LHCN-M2 (cell line): ENCODE measurements at places on chromosomes 1 and 21. TPM values are rescaled to one million over a fixed set of nuclear protein-coding genes. Genes with fewer than 3 reads are reported as not detected.
A peak's percentile ranks its signal among the peaks of the same experiment; 100 is the strongest.

GRCh38 chr1:86648255-86648654 lies 56.1 kb upstream of the SH3GLB1 start:
- peak; percentile 86 for DNase-seq

DNA sequence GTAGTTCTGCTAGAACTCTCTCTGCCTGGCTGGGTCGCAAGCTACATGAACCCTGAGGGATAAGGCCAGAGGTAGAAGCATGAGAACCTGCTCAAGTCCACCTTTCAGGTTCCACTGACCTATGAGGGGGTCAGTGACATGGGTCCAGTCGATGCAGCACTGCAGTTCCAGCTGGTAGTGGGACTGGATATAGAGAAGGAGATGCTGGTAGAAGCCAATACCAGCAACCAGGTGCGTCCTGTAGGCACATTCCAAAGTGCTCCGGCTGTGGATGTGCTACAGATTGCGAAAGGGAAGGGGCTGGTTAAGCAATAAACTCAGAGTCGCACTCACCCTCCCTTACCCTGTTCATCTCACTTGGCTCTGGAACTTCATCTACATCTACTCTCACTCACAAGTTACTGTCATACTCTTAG lies 5.7 kb downstream of the SMG5 start:
- no peak for DNase-seq

SLC16A1 gene
- 79.1 TPM in 2 replicates for total RNA-seq

DNA sequence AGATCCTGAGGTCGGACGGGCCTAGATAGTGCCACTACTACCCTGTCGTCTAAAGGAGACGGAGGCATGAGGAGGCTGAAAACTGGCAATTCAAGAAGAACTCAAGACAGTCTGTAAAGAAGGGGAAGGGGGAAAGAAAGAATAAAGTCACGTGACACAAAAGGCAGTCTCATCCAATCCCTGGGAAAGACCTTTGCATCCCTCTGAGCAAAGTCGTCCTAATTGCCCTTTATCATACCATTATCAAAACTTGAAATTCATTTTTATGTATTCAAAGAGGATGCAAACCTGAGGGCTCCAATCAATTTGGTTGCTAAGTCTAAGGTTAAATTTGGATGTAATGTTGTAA lies 2.2 kb downstream of the DUSP10 start:
- DNase-seq, result no peak

GRCh38 chr1:151060007-151060656 lies at the start of gene MLLT11:
TSS of gene MLLT11 (plus strand) at chr1:151060397. CDS start at chr1:151067225, 6,828 bp downstream.
- DNase-seq, result peak; percentile 67

- no peak for DNase-seq
Observed at GRCh38 chr1:213423605-213424004, 372.6 kb downstream of the RPS6KC1 start.

ITLN2 gene
- total RNA-seq, result not detected in 2 replicates

DNA sequence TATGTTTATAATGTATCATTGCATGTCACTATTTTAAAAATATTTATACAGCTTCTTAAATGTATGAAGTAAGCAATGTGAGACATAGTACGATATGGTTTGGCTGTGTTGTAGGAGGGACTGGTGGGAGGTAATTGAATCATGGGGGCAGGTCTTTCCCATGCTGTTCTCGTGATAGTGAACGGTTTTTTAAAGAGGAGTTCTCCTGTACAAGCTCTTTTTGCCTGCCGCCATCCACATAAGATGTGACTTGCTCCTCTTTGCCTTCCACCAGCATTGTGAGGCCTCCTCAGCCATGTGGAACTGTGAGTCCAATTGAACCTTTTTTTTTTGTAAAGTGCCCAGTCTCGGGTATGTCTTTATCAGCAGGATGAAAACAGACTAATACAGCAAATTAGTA lies 10.3 kb downstream of the ABCD3 start:
- DNase-seq, result no peak

DNA sequence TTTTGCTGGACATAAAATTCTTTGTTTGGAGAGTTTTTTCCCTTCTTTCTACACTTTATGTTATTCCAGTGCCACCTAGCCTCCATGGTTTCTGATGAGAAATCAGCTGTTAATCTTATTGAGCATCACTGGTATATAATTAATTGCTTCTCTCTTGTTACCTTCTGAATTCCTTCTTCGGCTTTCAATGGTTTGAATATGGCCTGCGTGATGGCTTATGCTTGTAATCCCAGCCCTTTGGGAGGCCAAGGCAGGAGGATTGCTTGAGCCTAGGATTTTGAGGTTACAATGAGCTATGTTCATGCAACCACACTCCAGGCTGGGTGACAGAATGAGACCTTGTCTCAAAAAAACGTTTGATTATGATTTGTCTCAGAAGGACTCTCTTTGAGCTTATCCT lies 13.0 kb upstream of the CNIH4 start:
- DNase-seq, result peak; percentile 26

DNA sequence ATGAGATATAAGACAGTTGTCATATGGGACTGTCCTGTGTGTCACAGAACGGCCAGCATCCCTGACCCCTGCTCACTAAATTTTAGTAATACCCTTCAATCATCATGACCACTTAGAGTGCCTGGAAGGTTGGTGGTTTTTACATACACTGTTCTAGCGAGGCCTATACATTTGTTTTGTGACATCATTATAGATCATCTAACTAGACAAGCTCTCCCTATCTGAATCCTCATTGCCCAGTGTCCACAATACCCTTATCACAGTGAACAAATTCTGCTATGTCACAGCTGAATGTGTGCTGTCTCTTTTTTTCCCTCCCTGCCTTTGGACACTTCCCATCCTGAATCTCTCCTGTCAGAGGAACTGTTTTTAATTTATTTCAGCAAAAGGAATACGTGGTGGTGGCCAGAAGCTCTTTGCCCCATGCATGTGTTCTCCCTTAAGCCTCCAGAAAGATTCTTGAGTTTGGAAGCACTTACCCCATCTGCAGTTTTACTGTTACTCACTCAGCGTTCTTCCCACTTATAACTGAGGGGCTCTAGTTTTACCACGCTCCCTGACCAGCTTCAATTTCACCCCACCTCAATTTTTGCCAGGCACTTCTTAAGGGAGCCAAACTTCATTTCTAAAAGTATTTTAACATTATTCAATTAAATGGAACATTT lies 70.3 kb downstream of the OLFML2B start:
- DNase-seq, result no peak

DNA sequence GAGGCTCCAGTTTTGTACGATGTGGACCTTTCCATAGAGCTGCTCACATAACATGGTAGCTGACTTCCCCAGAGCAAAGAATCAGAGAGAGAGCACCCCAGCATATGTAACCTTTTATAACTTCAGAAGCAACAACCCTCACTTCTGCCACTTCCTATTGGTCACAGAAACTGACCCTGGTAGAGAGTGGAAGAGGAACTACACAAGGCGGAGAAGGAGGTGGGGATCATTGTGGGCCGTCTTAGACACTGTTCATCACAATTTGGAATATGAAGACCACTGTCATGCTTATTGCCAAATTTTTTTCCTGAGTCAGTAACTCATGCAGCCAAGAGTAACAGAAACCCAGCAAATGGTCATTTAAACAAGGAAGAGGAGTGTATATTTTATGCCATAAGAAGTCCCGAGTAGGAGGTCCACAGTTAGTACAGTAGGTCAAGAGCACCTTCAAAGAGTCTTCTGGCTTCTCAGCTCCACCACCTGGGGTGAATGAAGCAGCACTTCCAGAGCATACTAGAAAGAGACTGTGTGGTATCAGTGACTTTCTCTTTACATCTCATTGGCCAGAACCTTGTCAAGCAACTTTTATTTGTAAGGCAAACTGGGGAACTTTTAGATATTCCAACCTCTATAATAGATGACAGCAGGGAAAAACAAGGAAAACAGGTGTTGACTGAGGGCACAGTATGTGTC lies 71.8 kb downstream of the ODF2L start:
- no peak for DNase-seq

DNA sequence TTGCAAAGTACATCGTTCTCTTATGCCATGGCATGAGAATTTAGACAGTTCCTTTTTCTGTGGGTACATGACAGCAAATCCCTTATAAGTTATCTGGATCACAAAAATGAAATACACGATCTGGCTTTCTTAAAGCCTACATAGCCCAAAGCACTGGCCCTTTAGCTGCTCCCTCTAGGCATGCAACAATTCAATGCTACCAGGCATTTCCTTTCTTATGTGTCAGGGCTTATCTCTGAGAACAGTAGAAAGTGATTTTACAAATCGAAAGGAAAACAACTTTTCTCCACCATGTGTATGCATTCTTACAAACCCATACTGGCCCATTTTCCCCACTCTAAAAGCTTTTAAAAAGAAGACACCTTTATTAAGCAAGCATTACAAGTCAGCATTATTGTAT lies 139.7 kb downstream of the GRIK1 start:
- no peak for DNase-seq

DNA sequence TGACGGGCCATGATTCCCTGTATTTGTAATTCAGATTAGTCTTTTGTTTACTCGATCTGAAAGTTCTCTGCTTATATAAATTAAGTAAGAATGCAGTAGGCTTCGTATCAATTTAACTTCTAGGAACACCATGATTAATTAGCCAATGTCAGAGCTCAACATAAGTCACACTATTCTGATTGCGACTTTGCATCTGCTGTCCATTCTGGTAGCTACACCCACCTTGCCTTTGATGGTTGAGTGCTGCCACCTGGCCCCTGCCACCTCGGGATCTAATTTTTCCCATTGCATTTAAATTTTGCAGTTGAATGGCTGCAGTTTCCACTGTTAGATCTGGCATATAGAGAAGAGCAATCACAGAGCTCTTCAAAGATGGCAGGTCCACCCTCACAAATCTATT lies 140.0 kb downstream of the LTN1 start:
- DNase-seq, result no peak

RAB3B gene
- 12.2 and 12.4 TPM in 2 replicates for total RNA-seq

DNA sequence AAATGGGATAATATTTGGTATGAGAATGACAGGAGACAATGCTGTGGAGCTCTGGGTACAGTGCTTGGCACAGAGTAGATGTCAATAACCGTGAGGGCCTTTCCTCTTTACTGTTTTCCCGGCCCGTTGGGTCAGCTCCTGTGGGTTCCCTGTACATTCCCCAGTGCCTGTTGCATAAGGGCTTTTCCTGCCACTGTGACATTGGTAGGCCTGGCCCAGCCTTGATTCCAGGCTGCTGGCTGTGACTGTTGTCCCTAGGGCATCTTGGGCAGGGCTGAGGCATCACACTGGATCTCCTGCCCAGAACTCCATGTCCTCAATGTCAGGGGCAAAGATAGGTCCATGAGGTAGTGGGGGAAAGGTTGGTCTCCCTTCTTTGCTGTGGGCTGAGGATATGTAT lies 25.8 kb upstream of the MYCL start:
- peak; percentile 32 for DNase-seq

- no peak for DNase-seq
Observed at GRCh38 chr1:184941410-184941733, 32.9 kb downstream of the NIBAN1 start.

- DNase-seq, result no peak
Observed at GRCh38 chr1:76568573-76569238, 298.6 kb upstream of the ST6GALNAC5 start.

RBM11 gene
- total RNA-seq, result not detected in 2 replicates

ASCL5 gene
- not detected in 2 replicates for total RNA-seq

FAM78B gene
- 0.13 and 0.23 TPM in 2 replicates for total RNA-seq

DNA sequence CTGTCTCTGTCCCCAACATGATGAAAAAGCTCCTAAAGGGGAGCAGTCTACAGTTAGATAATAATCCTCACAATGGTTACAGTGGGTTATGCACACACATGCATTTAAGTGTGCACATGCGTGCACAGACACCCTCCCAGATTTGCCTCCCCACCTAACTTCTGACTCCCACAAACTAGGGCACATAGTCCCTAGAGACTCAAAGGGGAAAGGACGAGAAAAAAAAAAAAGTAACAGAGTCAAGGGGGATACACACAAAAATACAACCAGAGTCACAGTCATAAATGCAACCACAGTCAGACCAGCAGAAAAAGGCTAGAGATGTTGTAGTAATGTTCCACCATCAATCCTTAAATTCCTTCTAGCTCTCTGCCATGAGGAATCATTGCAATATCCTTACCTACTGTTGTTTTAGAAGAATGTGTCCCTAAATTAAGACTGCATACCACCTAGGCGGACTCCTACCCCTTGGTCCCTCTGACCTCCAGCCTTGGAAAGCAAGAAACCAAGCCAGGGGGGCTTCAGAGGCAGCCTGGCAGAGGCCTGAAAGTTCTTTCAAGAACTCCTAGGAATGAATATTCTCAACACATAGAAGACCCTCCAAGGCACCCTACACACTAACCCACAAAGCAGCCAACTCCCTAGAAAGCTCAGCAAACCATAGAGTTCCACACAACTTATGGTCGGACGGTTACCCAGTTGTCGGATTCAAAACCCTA lies 1.3 kb downstream of the CRTC2 start:
- DNase-seq, result no peak

ZNF683 gene
- total RNA-seq, result not detected in 2 replicates

PLEKHN1 gene
- 0.19 and 0.40 TPM in 2 replicates for total RNA-seq

- DNase-seq, result peak; percentile 81
Observed at GRCh38 chr1:111769517-111770146, 13.9 kb downstream of the DDX20 start.

WNT9A gene
- total RNA-seq, result 3.5 and 4.3 TPM in 2 replicates

DNA sequence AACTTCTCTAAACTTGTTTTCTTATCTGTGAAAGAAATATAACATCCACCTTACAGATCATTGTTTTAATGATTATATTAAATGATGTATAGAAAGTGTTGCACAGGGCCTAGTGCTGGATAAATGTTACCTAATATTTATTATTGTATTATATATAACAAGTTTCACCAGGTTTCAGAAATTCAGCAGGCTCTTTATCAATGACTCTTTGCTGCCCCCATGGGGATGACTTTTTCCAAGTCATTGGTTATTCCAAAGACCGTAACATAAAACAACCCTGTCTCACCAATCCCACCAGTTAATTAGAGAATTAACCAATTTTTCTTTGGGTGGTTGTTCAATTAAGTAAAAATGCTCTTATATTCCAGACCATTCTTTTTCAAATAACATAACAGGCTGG lies 7.3 kb upstream of the DEDD start:
- DNase-seq, result peak; percentile 47
